ENCODE measurements at places on chromosomes 1 and 21.

- no peak for DNase-seq
Measured at GRCh38 chr21:42784896-42785451, 94.4 kb downstream of the WDR4 start.

- DNase-seq, result no peak
Measured at GRCh38 chr1:233704170-233704897, 90.4 kb downstream of the KCNK1 start.

DNA sequence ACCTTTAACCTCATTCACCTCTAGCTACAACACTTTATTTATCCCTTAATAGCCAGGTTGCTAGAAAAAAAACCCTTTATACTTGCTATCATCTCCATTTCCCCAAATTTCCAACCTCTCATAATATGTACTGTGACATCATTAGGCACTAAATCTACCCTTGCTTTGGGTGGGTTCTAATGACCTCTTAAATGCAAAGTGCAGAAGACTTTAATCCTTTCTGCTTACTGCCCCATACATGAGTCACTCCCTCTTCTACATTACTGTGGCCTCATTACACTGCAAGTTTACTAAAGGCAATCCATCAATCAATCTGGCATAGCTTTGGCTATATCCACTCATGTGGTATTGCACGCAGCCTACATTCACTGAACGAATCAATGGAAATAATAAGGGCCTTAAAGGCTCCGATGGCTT lies 353.3 kb downstream of the SMYD3 start:
- no peak for DNase-seq

- DNase-seq, result no peak
Measured at GRCh38 chr1:219265026-219265515, 91.4 kb downstream of the LYPLAL1 start.

GRCh38 chr1:12201352-12202189 lies 28.3 kb upstream of the VPS13D start:
- DNase-seq, result no peak

DNA sequence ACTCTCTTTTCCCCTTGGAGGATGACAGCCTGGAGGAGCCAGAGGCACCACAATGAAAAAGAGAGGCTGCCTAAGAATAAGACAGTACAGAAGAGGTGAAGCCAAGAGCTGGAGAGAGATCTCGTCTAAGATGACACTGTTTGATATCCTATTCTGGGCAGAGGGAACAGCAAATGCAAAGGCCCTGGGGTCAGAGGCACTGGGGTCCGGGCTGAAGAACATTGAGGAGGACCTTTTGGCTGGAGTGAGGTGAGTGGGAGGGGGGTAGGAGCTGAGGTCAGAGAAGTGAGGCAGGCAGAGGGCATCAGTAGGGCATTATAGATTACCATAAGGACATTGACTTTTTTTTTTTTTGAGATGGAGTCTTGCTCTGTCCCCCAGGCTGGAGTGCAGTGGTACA lies 19.3 kb upstream of the TMEM51 start:
- DNase-seq, result no peak

DNA sequence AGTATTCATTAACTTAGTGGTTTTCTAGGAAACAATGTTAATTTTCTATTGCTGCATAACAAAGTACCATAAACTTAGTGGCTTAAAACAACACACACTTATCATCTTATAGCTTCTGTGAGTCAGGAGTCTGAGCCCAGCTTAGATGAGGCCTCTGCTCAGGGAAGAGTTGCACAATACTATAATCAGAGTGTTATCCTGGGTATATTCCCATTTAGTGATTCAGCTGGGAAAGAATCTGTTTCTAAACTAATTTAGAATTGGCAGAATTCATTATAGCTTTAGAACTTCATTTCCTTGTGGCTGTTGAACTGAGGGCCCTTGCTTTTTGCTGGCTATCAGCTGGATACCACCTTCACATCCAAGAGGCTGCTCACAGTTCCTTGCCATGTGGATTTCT lies 515.5 kb downstream of the BRINP3 start:
- DNase-seq, result no peak
